ENCODE measurements at places on chromosomes 12 and 14.
A peak's percentile ranks its signal among the peaks of the same experiment; 100 is the strongest.

GRCh38 chr14:77980475-77981321 lies 180.8 kb downstream of the ADCK1 start:
- DNase-seq, result no peak

GRCh38 chr14:38761033-38761432 lies 342.0 kb downstream of the SEC23A start:
- DNase-seq, result no peak

DNA sequence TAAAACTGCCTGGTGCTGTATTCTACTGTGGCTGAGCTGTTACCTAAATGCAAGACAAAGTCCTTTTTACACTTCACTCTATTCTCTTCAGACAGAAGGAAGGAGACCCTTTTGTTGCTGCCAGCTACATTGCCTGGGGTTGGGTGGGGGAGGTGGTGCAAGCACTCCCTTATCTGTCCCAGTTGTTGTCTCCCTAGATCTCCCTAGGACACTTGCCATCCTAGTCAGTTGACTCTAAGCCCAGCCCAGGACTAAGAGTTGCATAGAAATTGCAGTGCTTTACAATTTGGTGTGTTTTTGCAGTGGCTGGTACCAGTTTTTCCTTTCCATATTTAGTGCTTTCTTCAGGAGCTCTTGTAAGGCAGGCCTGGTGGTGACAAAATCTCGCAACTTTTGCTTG lies 35.1 kb downstream of the SCYL2 start:
- DNase-seq, result no peak

DNA sequence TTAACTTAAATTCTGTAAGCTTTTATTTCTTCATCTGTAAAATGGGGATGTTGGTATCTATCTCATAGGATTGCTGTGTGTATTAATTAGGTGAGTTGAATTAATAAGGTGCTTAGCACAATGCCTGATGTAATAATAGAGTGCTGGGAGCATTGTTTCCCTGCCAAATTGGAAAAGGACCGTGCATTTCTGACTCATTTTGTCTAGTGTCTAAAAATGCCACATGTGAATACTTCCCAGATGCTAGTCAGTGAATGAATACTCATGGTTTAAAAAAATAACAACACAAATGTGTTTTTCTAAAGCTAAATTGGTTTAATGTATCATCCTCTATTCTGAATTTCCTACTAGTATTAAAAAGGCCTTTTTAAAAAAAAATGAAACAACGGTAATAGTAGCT lies 45.4 kb upstream of the NEDD1 start:
- no peak for DNase-seq

GRCh38 chr12:54037360-54038283 lies 4.8 kb downstream of the HOXC5 start:
- DNase-seq, result no peak

- DNase-seq, result no peak
Observed at GRCh38 chr14:92558319-92558718, 44.7 kb downstream of the RIN3 start.

DNA sequence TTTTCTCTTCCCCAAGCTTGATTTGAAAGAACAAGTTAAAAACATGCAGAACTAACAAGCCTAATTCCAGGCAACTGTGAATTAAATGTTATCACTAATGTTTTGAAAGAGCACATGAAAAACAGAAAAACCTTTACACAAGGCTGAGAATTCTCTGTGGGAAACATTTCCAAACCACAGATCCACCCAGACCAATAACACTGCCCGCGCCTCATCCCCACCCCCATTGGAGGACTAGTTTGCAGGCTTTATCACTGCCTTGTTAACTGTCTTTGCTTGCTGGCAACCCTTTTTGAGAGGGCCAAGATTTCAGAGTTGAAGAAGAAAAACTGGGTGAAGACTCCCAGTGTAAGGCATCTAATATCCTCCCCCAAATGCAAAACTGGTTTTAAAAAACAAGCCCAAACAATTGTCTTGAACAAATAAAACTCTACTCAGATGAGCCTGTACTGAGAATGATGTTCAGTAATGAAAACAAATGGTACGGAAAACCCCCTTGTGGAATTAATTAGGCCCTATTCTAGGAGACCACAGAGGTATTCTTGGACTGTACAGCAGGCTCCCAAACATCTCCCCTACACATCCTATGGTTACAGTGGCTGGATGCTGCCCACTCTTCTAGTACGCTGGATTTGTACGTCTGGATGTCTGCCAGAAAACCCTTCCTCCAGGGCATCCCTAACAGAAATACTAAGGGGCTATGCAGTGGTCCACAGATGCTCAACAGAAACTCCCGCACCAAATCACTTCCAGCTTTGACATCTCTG lies 5.8 kb downstream of the MAX start:
- DNase-seq, result peak; percentile 23

GRCh38 chr14:53109105-53110041 lies 43.8 kb downstream of the DDHD1 start:
- DNase-seq, result peak; percentile 25

- DNase-seq, result no peak
Observed at GRCh38 chr14:26622611-26623010, 24.8 kb upstream of the NOVA1 start.

GRCh38 chr14:59274991-59275391 lies 86.5 kb downstream of the DAAM1 start:
- no peak for DNase-seq

DNA sequence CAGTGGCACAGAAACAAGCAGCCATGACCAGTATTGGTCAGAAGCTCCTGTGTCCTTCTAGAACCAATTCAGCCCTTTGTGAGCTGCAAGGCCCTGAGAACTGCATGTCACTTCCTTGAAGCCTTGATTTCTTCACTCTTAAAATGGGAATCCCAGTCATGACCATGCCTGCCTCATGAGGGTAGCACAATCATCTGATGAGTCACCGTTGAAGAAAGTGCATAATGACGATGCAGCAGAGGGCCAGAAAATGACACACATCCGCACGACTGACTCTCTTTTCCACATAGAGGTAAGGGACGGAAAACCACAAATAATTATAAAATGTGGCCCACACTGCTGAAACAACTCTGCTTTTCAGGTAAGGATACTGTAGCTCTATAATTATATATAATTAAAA lies 777.4 kb downstream of the BCL11B start:
- DNase-seq, result no peak

DNA sequence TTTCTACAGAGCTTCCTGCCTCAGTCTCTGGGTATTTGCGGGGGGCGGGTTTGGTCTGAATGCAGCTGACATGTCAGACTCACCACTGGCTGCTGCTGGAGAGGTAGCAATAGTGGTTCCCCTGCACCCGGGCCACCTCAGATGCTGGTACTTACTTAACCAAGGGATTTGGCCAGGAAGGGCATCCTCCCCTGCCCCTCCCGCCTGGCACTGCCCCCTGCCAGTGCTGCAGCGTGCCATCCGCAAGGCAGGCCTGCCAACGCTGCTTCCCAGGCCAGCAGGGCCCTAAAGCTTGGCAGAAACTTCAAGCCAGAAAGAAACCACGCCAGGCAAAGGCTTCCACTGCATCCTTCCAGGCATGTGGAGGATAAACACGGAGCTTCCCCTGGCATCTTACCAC lies 22.1 kb downstream of the RAB35 start:
- DNase-seq, result no peak

DNA sequence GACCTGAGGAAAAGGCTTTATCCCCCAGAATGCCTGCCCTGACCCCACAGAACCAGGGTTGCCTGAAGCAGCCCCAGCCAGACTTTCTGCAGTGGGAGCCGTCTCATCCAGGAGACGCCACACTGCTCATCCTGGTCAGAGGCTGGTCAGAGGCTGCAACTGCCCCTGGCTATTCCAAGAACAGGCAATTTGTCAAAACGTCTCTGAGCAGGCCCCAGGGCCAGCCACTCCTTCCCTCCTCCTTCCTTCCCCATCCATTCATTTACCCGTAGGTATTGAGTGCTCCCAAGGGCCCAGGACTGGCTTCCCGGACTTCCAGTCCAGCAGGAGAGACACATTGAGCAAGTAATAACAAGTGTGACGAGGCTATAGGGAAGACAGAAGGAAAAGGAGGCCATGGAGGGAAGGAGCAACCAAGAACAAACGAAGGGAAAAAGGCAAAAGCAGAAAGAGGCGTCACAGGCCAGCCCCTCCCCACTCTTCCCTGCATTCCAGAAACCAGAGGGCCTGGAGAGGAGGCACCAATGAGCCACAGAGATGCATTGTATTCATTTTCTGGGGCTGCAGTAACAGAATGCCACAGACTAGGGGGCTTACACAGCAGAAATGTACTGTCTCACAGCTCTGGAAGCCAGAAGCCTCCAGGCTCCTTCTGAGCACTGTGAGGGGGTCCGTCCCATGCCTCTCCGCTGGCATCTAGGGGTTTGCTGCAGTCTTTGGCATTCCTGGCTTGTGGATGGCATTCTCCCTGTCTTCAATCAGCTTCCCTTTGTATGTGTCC lies 21.0 kb upstream of the CD9 start:
- DNase-seq, result no peak

DNA sequence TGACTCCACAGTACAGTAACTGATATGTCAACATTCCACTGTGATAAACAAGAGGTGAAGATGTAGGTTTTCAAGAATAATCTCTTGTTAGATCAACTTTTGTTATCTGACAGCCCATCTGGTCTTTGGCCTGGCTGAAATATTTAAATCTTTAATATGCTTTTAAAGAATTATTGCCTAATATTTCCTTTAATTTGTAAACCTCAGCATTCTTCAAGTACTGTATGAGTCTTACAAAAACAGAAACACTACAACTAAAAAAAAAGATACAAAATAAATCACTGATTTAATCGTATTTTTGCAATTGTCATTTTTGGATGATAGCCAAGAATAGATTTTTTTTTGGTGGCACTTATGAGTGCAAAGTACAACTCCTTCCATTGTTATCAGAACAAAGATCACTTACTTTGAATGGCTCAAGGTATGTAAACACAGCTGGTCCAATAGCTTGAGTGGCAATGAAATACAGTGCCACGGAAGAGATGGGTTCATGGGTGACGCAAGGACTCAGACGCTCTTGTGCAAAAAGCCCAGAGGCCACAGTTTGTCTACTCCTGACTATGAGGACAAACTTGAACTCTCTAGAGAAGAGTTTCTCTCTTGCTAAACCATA lies 109.5 kb downstream of the PAX9 start:
- no peak for DNase-seq

DNA sequence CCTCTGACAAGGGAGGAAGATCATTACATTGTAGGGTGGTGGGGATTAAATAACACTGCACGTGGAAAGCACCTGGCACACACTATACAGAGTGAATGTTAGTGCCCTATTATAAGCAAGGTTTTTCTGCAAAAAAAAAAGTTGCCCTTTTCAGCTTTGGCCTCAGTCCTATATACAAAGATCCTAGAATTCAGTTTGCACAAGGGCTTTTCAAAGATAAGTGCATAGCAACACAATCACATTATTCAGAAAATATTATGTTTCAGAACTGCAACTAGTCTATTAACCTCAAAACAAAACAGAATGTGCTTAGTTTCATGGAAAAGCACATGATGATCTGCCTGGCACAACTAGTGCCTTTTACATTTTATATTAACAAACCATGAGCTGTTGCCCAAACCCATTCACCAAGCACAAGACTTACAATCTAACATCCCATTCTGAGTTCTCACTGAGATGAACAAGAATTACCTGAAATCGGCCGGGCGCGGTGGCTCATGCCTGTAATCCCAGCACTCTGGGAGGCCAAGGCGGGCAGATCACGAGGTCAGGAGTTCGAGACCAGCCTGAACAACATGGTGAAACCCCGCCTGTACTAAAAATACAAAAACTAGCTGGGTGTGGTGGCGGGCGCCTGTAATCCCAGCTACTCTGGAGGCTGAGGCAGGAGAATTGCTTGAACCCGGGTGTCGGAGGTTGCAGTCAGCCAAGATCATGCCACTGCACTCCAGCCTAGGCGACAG lies 1.8 kb downstream of the TM7SF3 start:
- no peak for DNase-seq

DNA sequence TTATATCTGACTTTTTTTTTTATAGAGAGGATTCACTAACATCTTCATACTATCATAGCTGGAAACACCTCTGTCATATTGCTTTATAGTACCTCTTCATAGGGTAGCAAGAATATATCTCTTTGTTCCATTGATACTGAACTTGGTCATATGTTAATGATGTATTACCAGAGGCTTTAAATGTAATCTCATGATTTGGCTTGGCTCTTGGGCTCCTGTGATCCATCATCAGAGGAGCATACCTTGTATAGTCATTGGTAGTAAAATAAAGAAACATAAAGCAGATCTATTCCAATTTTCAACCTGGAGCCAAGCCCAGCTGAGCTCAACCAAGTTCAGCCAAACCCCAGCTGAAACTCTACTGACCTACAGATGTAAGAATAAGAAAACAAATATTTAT lies 43.2 kb upstream of the GRIN2B start:
- no peak for DNase-seq

GRCh38 chr12:129594098-129594497 lies 309.7 kb downstream of the TMEM132D start:
- no peak for DNase-seq

GRCh38 chr14:63248211-63248610 lies 44.0 kb downstream of the RHOJ start:
- DNase-seq, result no peak

- DNase-seq, result no peak
Observed at GRCh38 chr14:103803661-103804060, 43.7 kb downstream of the PPP1R13B start.

- DNase-seq, result no peak
Observed at GRCh38 chr12:56014205-56014604, 6.6 kb upstream of the IKZF4 start.

GRCh38 chr12:40999210-40999609 lies 188.9 kb upstream of the PDZRN4 start:
- no peak for DNase-seq

DNA sequence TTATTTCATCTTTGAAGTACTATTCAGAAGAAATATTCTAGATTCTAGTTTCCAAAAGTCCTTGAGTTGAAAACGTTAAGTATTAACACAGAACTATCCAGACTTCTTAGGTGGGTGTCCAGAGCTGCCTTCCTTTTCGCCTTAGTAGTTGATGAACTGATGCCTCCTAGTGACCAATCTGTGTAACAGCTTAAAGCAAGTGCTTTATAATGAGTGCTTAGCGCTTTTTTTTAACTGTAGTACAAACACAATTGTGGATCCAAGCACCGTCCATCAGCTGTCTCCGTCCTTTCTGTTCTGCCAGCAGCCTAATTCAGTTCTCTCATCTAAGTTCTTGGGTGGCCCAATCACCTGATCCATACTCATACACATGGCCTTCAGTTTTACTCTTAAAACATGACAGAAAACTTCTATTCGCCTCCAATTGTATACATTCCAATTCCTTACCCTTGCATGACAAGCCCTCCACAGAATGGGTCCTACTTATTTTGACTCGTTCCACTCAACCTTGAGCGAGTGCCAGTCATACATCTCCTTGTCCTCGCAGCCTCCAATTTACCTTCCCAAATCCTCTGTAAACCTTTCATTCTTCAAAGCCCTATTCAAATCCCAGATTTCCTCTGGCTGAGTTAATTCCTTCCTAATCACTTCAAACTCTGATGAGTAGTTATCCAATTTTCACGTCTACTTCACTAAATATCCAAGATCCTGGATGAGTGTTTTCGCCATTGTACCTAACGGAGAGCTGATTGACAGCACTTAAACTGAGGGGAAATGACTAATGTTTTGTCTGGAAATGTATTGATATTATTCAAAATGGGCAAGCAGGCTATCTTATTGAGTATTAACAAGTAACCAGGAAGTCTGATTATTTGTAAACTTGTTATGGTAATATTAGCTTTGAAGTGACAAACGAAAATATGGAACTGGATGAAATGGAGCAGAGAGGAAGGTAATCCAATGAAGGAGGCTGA lies 5.8 kb upstream of the PHLDA1 start:
- no peak for DNase-seq

- no peak for DNase-seq
Observed at GRCh38 chr14:65184032-65184764, 81.9 kb upstream of the MAX start.

Measured in stimulated activated CD4-positive, alpha-beta T cell treated with anti-CD3 and anti-CD28 coated beads, Interleukin-12 subunit alpha, Interleukin-12 subunit beta, amount 100 ng/mL, for 24 hours (primary cell).